T follicular helper cell (primary cell): ENCODE measurements at places on chromosomes 7 and 10.

- DNase-seq = no peak
These were observed 148.6 kb downstream of the SH3PXD2A start for GRCh38 chr10:103706762-103707161.

DNA sequence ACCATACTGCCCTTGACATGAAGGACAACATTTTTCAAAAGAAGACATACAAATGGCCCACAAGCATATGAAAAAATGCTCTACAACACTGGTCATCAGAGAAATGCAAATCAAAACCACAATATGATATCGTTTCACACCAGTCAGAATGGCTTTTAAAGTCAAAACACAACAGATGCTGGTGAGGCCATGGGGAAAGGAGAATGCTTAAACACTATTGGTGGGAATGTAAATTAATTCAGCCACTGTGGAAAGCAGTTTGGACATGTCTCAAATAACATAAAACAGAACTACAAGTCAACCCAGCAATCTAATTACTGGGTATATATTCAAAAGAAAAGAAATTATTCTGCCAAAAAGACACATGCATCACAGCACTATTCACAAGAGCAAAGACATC lies 4.2 kb upstream of the NT5C3A start:
- no peak for DNase-seq

DNA sequence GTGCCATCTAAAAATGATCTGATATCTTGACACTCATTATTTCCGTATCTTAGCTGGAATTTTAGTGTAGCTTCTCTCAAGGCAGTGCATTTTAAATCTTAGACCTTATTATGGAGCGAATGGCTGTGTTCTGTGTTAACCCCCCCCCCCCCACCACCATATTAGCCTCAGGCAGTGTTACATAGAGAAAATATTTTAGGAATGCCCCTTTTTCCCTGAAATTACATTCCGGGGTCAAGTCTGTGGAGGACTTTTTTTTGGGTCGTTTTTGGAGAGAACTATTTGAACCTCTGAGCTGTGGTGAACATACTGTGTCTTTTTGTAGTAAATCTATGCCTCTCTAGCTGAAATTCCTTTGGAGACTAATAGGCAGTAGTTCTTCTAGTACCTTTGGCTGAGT lies 3.1 kb downstream of the CCDC126 start:
- DNase-seq = no peak

- DNase-seq = no peak
These were observed 37.3 kb upstream of the TMEM248 start for GRCh38 chr7:66883716-66884115.

GRCh38 chr7:96959135-96959534 lies 46.2 kb upstream of the DLX6 start:
- DNase-seq = no peak

DNA sequence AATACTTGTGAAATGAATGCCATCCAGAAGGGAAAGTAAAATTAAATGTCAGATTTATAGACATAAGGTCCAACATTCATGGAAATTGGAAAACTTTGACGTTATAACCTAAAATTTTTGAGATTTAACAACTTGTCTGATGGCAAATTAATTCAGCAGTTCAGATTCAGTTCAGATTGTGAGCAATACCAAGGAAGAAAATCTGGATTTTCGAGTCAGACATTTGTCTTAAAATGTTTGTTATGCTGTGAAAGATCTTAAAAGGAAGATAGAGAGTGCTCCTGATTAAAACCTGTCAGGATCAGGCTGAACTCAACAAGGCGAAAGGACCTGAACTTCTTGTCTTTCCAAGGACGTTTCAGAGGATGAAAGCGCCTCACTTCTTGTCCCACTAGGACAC lies 320.9 kb downstream of the PAXIP1 start:
- no peak for DNase-seq

- no peak for DNase-seq
These were observed 903.6 kb upstream of the AUTS2 start for GRCh38 chr7:68694656-68695055.

- DNase-seq = no peak
These were observed 10.3 kb upstream of the ANKRD1 start for GRCh38 chr10:90930971-90931871.

DNA sequence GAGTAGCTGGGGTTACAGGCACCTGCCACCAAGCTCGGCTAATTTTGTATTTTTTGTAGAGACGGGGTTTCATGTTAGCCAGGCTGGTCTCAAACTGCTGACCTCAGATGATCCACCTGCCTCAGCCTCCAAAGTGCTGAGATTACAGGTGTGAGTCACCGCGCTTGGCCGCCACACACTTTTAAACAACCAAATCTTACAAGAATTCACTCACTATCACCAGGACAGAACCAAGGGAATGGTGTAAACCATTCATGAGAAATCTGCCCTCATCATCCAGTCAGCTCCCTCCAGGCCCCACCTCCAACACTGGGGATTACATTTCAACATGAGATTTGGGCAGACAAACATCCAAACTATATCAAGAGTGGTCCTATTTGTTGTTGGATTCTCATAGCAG lies 43.6 kb downstream of the MGAM start:
- DNase-seq = no peak

GRCh38 chr10:82742478-82742877 lies 867.5 kb downstream of the NRG3 start:
- no peak for DNase-seq

- DNase-seq = no peak
These were observed 29.4 kb downstream of the BMS1 start for GRCh38 chr10:42812028-42812427.

- no peak for DNase-seq
These were observed 82.8 kb downstream of the GPR158 start for GRCh38 chr10:25257646-25258045.

DNA sequence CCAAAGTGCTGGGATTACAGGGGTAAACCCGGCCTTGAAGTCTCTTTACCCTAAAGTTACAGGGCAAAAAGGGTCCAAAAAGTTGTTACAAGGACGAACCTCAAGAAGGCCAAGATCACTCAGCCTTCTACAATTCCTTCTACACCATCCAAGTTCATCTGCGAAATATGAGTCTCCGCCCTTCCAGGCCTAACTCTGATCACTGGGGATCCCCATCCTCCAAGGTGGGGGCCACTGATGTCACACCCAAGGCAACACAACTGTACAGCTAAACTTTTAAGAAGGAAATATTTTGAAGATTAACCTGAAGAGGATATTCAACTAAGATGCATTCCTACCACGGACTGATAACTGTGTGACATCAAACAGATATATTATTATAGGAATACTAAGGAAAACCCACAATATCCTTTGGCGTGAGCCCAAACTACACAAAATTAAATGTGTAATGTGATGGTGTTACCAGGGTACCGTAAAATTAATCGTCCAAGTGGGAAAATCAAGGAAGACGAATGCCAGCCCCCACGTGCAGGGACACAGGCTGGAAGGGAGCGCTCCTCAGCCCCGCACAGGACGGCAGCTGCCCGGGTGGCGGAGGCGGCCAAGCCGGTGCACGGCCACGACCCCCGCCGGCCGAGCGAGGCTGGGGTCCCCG lies 1.0 kb downstream of the PAXIP1 start:
- no peak for DNase-seq

DNA sequence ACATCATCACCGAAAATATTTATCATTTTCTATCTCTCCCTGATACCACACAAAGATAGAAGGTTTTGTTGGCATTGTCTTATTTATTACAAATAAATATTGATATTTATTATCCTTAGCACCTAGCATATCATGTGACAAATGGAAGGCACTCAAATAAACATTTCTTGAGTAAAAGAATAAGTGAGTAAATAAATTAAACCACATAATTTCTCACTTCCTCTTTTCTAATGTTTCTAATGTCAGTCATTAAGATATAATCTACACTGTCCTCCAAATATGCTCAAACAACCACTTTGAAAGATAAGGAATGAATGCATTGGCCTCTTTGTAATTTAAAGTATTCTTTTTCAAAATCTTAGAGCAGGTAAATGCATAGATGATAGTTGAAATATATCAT lies 1027.8 kb upstream of the LRRTM3 start:
- DNase-seq = no peak

DNA sequence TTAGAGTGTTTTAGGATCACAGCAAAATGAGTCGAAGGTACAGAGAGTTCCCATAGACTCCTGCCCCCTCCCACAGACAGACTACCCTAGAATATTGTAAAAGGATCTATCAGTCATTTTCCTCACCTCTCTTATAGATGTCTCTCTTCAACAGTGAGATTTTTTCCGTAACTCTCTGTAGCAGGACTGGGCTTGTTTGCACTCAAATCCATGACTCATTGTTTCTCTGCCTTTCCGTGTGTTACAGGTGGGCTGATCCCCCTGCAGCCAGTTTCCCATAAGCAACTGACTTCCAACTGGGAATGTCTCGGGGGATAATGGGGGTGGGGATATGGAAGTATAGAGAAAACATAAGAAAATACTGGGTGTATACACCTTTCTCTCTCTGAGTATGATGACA lies 921.0 kb downstream of the GATA3 start:
- no peak for DNase-seq

DNA sequence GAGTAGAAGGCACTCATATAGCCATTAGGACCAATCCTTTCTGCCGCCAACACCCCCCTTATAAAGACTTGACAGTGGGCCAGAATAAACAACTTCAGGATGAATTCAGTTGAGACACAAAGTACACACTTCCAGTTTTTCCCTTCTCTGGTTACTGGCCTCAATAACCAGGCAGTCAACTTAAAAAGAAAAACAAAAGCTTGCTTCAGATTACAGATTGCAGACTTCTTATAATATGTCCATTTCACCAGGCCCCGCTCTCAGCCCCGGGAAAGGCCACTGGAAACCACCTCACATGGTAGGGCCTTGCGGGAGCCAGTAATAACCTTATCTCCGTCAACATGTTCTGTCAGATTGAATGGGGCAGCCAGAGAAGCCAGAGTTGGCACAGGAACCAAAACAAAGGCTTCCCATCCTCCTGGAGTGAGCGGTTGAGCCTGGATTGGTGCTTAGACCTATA lies 108.8 kb downstream of the EGFR start:
- DNase-seq = no peak

GRCh38 chr7:44182827-44183226 lies 6.4 kb downstream of the GCK start:
- no peak for DNase-seq

DNA sequence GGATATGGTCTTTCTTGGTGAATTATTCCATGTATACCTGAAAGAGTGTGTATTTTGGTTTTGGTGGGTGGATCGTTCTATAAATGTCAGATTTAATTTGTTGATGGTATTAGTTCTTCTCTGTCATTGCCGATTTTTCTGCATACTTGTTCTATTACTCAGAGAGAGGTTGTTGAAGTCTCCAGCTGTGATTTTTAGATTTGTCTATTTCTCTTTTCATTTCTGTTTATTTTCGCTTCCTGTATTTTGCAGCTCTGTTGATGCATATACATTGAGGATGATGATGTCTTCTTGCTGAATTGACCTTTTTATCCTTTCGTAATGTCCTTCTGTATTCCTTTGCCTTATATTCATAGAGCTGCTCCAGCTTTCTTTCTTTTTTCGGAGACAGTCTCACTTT lies 12.1 kb upstream of the BHLHA15 start:
- DNase-seq = no peak

DNA sequence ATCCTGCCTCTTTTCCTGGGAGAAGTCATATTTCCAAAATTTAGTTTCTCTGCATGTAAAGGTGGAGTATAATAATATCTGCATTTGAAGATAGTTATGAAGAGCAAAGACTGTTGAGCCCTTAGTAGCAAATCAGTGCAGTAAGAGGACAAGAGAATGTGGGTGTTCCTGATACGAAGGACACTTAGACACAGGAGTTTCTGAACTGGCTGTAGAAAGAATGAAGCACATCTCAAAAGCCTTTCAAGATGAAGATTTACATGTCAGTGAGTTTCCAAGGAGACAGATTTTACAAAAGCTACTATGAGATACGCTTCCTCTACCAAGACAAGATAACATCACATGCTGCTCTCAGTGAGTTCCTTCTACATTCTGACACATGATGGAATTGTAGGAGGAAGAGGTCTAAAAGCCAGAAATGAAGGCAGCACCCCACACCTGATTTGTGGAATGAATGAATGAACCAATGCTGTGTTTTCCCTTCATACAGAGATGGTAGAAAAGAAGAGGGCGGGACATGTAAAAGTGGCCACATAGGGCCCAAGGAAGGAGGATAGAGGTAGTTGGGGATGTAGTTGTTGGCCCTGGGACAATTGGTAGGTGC lies 173.6 kb upstream of the PDE1C start:
- DNase-seq = no peak

DNA sequence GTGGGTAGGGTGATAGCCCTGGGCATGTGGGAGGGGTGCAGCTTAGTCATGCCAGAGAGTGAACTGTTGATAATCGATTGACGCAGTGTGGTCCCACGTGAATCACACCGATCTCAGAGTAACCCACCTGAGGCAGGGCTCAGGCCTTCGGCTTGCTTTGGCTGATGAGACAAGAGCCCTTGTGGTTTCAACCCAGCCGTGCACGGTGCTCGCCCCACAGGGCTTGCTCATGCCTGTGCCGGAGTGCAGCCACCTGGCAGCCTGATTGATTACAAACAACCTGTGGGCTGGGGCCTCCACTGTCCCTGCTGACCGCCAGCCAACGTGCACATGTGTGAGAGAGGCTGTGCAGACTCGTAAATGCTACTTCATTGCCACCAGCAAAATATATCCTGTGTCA lies 144.9 kb upstream of the ADARB2 start:
- no peak for DNase-seq

- DNase-seq = no peak
These were observed 26.3 kb downstream of the SAMD8 start for GRCh38 chr10:75137533-75138438.

DNA sequence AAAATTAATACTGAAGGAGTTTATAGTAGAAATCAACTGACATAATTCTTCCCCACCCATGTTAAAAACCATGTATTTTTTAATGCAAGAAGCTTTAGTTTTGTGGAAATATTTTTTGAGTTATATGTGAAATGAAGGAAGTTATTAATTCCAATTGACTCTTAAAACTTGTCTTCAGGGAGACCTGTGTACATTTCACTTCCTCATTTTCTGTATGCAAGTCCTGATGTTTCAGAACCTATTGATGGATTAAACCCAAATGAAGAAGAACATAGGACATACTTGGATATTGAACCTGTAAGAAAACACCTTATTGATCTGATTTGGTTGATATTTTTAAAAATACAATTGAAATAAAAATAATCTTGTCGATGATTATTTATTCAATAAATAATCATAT lies 33.3 kb downstream of the CD36 start:
- DNase-seq = no peak

DNA sequence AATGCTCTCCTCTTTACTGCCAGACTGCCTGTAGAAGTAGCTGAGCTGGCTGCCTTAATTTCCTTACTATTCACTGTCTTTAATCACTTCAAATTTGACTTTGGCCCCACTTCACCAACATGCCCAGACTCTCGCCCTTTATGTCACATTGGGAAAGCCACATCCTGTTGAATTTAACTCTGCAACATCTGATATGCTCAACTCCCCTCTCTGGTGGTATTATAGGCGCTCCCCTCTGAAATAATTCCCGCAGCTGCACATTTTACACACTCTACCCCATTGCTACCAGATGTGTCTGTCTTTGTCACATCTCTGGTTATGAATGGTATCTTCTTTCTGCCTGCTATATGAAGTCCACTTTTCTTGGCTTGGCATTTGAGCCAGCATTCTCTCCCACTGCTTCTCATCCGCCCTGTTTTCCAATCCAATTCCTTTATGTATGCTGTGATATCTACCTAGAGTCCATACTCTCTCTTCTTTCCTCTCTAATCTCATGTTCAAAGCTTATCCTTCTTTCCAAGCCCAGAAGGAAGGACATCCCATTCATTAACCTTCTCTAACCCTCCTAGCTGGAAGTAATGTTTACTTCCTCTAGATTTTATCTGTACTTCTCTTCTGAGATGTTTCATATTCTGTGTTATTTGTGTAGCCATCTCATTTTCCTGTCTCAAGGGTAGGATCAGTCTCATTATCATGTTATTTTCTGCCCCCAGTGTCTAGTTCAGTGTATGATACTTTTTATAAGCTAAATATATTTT lies 134.5 kb downstream of the ST7 start:
- DNase-seq = no peak
